ENCODE measurements at places on chromosomes 11 and 22.
A peak's percentile ranks its signal among the peaks of the same experiment; 100 is the strongest.

GRCh38 chr11:19963697-19964387 lies 196.4 kb downstream of the DBX1 start:
- DNase-seq: no peak

GRCh38 chr11:93526641-93527583 lies 16.3 kb downstream of the SMCO4 start:
- no peak for DNase-seq

DNA sequence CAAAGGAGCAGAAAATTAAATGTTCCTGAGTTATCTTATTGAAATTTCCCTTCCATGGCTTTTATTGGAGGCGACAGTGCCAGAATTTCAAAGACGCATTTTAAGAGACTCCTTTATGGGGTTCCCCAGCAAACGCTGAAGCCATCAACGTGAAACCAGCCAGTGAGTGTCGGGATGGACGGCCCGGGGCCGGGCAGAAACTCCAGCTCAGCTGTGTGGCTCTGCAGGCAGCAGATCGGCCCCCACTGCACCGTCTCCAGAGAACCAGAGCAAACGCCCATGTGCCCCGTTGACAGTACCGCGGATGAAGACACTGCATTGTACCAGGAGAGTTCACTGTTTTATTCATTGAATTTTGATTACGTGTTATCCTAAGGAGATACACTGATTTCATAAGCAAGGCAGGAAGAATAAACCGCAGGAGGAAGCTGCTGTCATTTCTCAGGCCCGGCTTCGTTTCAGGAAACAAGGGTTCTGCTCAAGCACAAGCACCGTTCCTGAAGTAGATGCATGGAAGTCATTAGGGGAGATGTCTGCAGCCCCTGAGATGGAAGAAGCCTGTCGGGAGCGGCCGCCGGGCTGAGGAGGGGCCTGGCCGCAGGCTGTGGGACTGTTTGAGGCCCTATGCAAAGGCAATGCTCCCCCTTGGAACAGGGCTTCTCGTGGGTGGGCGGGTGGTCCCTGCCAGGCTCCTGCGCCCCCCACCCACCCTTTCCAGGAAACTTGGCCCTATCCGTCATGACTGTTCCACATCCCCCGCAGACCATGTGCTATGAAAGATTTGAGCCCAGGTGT lies 639.7 kb downstream of the TBC1D22A start:
- no peak for DNase-seq

GRCh38 chr11:27215471-27216269 lies 147.3 kb downstream of the CCDC34 start:
- no peak for DNase-seq

DNA sequence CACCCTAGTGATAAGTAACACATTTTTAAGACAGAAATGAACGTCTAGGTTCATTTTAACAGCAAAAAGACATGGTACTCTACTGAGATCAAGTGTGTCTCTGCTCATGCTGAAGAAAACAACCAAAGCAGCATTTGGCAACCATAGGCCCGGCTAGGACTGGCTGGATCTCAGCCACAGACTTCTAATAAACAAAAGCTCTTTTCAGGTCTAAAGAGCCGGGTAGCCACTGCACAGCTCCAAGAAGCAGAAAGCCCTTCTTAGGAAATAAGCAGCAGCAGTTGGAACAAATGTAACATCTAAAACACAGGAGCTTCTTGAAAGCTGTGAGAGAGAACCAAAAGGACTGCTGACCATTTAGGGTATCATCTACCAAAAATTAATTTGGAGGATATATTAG lies 37.6 kb downstream of the PITPNB start:
- DNase-seq: no peak

GRCh38 chr11:96704847-96705246 lies 315.0 kb downstream of the JRKL start:
- DNase-seq: no peak

DNA sequence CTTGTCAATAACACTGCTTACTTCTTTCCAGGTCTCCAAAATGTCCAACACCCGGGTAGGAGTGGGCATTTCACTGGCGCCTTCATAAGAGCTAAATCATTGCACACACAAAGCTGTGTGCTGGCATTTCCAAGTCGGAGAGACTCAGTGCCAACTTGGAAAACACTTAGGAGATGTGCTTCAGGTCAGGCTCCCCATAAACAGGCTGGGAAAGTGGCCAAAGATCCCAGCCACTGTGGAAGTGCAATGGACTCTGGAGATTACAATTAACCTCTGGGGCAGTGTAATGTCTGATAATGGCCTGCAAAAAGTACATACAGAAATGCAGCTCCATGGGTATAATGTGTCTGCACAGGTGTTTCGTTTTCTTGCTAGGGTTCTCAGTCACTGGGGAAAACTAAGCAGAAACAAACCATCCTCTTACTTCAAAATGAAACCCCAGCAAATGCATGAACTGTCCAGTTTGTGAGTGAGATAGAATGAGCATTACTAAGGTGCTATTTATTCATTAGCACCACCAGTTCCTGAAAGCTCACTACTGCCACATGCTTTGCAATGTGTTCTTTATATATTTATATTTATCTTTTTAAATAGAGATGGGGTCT lies 79.0 kb downstream of the ABTB2 start:
- no peak for DNase-seq

- DNase-seq: no peak
Measured at GRCh38 chr11:77147668-77148321, 19.7 kb downstream of the MYO7A start.

DNA sequence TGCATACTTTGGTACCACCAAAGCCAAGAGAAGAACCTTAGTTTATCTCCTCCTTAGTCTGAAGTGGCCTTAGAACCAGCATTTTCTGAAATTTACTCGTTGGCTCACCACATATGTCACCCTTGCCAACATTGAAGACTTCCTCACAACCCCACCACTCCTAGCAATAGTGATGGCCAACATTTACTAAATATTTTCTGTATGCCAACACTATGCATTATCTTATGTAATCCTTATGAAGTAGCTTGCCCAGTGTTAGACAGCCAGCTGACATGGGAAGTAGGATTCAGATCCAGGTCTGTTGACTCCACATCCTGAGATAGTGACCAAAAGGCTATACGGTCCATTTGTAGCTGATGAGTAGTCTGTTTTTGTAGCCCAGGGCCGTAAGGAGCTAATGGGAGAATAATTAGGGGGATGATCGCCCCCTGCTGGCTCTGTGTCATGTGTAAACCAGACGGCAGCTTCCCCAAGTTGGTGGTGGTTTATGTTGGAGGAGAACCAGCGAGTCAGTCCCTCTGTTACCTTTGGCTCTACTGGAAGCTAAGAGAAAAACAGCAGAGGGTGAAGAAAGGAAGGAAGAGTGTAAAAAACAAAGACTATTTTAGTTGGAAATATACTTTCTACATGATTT lies 120.5 kb upstream of the RASSF10 start:
- DNase-seq: peak; percentile 34

GRCh38 chr11:87299041-87299481 lies 261.3 kb downstream of the TMEM135 start:
- DNase-seq: no peak

DNA sequence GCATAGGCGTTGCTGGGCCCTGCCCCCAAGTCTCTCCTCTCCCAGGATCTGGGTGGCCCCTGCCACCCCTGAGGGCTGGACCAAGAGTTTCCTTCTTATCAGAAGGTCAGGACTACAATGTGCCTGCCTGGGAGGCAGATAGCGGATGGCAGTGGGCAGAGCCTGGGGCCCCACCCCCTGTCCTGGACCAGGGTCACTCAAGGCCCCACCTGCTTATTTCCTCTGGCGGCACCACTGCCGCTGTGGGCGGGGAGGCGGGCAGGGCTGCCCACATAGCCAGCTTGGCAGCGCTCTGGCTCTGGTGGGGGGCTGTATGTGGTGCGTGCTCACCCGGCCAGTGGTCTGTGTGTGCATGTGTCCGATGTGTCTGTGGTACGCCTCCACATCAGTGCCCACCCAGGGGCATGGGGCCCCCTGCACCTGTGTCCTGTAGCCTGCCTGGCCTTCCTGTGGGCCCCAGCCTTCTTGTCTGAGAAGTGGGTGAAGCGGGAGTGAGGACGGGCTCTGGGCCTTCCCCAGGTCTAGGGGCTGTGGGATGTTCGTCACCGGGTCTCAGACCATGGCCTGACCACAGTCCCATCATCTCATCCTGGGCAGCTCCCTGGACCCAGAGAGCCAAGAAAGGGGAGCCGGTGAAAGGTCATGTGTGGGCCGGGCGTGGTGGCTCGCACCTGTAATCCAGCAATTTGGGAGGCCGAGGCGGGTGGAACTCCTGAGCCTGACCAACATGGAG lies 3.0 kb downstream of the GAS2L1 start:
- DNase-seq: no peak

DNA sequence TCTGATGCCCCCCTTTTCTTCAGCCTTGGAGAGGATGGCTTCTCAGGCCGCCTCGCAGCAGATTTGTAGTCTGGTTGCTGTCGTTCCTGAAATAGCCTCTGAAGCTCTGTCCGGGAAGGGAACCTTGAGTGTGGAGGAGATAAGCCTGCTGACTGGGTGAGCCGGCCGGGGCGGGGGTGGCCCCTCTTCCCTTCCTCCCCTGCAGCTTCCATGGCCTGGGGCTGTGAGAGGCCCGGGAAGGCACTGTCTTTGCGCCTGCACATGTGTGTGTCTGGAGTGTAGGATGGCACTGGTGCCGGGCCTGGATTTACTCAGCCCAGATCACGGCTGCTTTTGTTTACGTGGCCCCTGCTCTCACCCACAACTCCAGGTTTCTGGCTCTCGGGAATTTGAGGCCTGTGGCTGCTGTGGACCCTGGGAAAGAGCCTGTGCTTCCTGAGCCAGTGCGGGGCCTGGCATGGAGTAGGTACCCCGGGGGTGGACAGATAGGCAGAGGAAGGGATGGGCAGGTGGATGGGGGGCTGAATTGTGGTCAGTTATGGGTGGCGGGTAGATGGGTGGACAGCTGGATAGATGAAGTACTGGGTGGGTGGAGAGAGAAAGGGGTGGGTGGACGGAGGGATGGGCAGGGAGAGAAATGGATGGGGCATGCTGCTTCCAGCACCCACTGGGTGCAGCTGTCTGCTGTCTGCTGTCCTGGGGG lies 16.6 kb downstream of the KCNQ1 start:
- DNase-seq: no peak

DNA sequence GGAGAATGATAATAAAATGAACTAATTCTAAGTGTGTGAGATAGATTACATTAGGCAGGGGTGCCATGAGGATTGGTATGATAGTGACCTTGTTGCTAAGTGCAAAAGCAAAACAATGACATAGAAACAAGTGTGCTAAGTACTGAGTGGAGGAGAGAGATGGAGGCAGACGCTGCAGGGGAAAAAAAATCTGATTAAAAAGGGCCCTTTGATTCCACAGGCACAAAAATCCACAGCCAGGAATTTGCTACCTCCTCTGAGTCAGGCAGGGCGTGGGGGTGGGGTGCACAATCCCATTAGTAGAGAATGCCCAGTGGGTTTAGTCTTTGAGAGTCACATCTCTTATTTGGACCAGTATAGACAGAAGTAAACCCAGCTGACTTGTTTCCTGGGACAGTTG lies at the start of gene CNTF:
CNTF (plus strand) TSS at position 322 of the 400 bp plus-strand sequence. CDS start 88 bp downstream, outside the sequence.
- no peak for DNase-seq

- DNase-seq: no peak
Measured at GRCh38 chr11:83140691-83141455, 16.1 kb upstream of the PCF11 start.

- DNase-seq: no peak
Measured at GRCh38 chr22:32082331-32082730, 39.3 kb downstream of the SLC5A1 start.

DNA sequence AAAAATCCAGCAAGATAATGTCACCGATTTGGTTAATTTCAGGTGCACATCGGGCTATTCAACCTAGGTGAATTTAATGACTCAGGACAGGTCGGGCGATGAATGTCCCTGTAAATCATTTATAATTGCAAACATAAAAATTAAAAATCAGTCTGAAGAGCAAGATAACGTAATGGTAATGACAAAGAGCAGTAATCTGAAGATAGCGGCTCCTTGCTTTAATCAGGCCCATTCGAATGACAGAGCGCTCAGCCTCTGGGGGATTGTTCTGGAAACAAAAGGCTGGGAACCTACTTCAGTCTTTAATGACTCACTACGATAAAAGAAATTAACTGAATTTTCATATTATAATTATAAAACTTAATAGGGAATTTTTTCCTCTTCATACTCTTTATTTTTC lies 61.3 kb downstream of the RCN1 start:
- no peak for DNase-seq

DNA sequence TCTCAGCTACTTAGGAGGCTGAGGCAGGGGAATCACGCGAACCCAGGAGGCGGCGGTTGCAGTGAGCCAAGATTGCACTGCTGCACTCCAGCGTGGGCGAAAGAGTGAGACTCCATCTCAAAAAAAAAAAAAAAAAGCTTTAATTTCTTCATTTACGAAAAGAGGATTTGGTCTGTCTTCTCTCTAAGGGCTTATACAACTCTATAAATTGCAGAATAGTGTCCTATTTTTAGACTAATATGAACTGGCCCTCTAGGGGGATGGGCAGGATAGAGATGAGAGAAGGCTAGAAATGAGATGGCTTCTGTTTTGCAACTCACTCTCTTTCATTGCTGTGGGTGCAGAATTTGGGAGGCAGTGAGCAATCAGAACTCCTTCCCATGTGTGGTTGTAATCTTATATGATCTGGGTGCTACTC lies 11.3 kb downstream of the MAML2 start:
- DNase-seq: no peak

DNA sequence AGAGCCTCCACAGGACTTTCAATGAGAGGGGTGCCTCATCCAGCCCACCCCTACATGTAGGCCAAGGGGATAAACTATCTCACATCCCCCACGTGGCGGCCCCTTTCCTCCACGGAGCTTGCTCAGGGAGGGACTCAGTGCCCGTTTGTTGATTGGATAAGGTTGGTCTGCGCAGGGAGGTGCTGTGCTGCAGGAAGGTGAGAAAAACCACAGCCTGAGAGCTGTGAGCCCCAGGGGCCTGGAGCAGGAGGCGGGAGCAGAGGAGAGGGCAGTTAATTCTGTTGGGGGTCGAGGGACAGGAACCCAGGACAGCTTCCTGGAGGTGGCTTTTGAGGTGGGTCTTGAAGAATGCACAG lies 31.9 kb upstream of the ATXN10 start:
- DNase-seq: no peak

- DNase-seq: no peak
Measured at GRCh38 chr11:8331767-8332166, 68.1 kb upstream of the LMO1 start.

GRCh38 chr11:28581286-28582242 lies 473.4 kb downstream of the METTL15 start:
- DNase-seq: no peak

GRCh38 chr11:115887316-115887715 lies 383.1 kb upstream of the CADM1 start:
- no peak for DNase-seq

- DNase-seq: no peak
Measured at GRCh38 chr11:49208006-49208721, at the start of gene FOLH1. FOLH1 (minus strand) TSS chr11:49208602; CDS start chr11:49208409, 193 bp downstream.

DNA sequence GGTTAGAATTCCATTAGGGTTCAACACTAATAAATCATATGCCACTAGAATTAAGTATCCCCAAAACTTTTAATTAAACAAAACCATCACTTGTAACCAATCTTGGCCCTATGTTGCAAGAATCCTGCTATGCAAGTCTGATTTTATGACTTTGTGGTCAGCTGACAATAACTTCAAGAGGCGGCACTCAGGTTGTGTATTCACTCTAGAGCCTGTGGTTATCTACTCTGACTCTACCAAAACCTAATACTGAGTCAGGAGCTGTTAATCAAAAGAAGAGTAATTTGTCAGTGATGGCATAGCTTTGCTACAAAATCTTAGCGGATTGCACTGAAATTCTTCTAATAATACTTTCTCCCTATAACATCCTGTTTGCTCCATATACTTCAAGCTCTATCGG lies 253.7 kb downstream of the AASDHPPT start:
- DNase-seq: no peak

- DNase-seq: no peak
Measured at GRCh38 chr11:122099374-122100036, 16.5 kb downstream of the BLID start.
